ENCODE measurements at places on chromosomes 6 and 20.

DNA sequence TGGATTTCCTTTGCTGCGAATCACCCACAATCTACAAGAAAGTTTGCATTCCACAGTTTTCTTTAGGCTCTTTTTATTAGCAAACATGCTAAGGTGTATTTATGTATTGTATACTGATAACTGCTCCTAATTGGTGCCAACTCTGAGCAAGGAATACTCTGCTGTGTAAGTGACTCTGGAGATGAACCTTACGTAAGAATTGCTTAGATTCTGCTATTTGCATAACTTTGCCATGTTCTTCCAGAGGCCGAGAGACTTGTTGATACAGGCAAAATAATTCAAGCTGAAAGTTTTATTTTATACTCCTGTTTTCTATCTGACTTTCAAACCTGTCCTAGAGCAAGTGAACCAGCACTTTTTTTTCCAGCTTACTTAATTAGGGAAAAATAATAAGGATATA, 461.3 kb downstream of the GJA1 start:
- DNase-seq = no peak

DNA sequence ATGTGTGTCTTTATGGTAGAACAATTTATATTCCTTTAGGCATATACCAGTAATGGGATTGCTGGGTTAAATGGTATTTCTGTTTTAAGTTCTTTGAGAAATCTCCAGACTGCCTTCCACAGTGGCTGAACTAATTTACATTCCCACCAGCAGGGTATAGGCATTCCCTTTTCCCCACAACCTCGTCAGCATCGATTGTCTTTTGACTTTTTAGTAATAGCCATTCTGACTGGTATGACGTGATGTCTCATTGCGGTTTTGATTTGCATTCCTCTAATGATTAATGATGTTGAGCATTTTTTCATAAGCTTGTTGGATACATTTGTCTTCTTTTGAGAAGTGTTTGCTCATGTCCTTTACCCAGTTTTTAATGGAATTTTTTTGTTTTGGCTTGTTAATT, 5.3 kb upstream of the TASP1 start:
- DNase-seq = no peak

DNA sequence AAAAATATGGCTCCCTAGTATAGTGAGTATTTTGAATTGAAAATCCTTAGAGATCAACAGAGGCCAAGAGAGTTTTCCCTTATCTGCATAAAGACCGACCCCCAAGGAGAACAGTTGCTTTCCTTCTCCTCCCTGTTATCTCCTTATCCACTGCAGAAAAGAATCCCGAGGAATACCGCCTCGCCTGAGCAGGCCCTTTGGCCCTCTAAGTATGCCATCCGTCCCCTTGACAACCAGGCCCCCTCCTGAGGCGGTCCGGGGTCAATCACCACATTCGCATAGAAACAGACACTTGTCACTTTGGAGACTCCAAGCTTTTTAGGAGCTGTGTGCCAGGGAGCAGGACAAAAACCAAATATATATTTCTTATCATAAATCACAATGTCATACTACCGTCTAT, 15.9 kb upstream of the GGTLC1 start:
- DNase-seq = no peak

DNA sequence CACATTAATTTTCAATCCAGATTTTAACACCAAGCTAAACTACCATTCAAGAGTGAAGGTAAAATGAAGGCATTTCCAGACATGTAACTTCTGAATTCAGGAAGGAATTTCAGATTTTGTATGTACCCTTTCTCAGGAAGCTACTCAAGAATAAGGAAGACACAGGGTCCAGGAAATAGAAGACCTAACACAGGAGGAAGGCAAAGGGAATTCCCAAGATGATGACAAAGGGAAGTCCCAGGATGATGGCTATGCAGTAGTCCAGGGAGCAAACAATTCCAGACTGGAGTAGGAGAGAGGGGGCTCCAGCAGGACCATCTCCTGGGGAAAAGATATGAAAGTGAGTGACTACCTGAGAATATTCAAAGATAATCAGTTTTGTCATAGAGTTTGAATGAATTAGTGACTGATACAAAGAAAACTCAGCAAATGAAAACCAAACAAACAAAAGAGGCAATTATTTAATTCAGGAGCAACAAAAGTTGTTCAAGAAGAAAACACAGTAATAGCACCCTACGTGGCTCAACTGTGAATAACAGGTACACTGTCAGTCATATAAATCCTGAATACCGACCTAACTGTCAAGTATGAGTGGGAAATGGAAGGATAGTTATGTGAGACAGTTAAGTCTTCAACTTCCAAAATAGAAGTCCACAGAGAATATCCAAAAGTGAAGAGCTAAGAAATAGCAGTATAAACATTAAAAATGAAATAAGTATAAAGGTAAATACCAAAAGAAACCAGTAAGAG, 4.0 kb downstream of the RNF24 start:
- DNase-seq = no peak

DNA sequence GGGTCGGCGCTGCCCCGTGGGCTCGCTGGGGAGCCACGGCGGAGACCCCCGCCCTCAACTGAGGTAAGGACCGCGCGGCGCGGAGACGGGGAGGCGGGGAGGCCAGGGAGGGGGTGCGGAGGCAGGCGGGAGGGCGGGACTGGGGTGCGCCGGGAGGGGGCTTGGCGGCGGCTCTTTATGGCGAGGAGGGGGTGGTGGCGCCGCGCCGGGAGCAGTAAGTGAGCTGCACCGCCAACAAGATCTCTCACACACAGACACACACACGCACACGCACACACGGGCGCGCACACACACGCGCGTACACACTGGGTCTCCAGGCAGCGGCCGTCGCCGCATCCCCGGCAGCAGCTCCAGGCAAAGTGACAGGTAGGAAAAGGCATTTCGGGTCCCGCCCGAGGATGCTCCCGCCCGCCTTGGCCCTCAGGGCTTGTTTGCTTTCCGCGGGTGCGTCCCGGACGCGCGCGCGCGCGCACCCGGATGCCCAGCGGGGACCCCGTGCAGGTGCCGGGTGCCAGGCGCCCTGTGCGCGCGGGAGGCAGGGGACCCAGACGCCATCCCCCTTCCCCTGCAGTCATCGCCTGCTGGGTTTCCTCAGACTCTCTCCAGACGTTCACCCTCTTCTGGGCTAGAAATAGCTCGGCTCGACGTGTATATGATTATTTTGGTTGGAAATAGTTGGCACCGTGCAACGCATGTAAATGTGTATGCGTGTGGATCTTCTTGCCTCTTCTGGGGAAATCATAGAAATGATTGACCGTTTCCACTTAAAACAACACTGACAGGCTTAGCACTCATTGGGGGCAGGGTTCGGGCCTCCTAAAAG, at the start of gene PLCB4:
Gene PLCB4, plus strand, starts transcription at position 247 of the 823 bp plus-strand sequence. CDS start 238,728 bp downstream, outside the sequence.
- DNase-seq = peak; percentile 34

DNA sequence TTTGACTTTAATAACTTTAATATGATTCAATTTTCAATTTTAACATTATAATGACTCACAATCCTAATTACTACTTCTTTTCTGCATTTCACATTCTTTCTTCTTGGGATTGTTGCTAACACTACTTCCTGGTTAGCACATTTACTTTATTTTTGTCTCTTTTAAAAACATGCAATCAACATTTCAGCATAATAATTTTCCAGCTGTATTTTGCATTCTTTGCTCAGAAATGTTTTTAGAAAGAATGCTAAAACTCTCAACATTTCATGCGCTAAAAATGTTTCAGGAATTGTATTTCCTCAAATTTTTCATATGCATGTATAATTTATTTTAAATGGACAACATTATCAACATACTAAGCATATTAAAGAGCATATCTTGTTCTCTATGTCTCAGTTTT, 1302.1 kb upstream of the GJE1 start:
- no peak for DNase-seq

- DNase-seq = no peak
These were observed 124.1 kb downstream of the FOXO3 start for GRCh38 chr6:108684771-108685329.
